Right ventricle myocardium inferior (tissue), 1 donor: ENCODE measurements at places on chromosomes 12 and 14. TPM values are rescaled to one million over a fixed set of nuclear protein-coding genes. Genes with fewer than 3 reads are reported as not detected.

Gene HOXC4
- total RNA-seq, result not detected

Gene RNASE1
- total RNA-seq, result 373 TPM

Gene PA2G4
- 69.7 TPM for total RNA-seq

Gene OR4M1
- total RNA-seq, result not detected

Gene RFC5
- total RNA-seq, result 4.4 TPM

Gene PTGDR
- total RNA-seq, result 0.89 TPM

DNA sequence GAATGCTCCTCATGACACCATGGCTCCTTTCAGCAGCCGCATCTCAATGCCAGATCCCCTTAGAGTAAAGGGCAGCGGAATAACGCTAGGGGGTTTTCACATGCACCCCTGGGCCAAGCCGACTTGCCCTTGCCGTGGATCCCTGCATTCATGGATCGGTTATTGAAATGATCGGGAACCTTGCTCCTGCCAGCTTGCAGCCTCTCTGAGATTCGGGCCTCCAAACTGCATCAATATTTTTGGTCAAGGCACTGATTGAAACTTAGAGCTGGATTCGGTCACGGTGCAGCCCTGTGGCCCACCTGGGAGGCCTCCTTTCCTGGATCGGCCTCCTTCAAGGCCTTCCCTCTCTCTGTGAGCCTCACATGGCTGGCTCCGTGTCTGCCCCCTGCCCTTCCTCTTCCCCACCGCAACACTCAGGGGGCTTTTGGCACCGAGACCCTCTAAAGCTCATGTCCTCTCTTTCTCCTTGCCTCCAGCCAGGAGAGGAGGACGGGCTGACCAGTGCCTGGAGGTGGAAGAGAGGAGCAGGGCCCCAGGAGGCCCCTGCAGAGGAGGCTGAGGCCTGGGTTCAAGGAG, 1.8 kb downstream of the PTPN6 start:
- DNase-seq, result peak; percentile 31

DNA sequence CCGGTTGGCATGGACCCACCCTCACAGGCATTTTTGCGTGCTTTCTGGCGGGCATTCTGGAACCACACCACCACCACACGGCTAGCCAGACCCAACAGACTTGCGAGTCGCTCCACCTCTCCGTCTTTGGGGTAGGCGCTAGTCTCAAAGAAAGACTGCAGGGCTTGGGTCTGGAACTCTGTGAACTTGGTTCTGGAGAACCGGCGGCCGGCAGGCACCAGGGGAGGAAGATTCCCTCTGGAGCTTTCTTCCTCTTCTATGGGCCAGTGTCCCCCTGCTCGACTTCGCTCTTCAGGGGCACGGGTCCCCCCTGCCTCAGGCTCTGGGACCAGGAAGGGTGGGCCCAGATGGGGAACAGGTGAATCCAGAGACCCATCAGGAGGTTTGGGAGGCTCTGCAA, 26.6 kb downstream of the ZFHX2 start:
- DNase-seq, result no peak

DNA sequence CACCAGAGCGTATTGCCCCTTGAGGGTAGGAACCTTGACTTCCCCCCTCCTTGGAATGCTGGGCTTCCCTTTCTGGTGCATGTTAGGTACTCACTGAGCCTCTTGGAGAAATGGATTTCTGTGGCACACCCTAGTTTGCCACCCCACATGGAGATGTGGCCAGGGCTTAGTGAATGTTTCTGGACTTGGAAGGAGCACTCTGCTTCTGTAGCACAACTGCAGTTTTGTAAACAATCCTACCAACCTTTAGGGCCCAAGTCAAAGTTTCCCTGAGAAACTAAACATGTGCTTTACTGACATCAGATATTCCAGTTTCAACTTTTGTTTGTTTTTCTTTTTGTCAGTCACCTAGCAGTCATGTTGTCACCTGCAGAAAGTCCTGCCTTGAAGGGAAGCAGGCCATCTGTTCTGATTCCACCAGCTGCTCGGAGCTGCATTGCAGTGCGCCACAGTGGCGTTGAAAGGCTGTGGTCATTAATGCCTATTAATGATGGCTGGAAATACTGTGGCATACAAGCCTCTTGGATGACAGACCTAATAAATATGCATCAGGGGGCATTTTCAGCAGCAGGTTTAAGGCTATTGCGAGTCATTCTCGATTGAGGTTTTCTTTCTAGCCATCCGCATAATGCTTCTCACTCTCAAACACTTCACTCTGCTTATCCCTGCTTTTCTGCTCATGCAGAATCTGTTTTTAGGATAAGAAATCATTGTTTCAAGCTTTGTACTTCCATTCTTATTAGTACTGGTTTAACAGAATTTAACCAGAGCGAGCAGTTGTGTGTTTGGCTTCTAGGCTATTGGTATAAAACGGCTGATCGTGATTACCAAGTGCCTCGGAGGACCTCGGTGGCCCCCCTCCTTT, 7.8 kb downstream of the PELI2 start:
- DNase-seq, result no peak

DNA sequence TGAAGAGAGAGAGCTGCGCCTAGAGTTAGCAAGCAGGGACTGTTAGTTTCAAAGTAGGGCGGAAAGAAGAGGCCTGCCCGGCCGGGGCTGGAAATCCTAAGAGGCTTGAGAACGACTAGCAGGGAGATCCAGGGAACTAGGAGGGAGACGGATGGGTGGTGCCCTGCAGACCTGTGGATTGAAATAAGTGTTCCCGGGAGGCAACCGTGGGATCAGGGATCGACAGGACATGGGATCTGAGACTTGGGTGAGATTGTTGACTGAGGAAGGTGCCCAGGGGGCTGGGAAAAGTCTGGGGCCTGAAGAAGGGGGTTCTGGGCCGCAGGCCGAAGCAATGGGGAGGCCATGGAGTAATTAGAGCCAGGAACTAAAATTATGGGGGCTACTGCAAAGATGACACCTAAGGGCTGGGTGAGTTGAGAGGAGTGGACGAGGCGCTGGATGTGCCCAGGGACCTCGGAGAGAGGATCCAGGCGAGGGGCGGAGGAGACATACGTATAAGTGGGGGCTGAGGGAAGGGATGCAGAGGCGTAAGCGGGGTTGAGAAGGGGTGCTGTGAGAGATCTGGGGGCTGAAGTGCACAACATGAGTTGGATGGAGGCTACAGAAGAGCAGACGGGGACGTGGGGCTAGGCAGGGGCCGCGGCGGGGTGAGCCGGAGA, 635 bp downstream of the LTA4H start:
- DNase-seq, result no peak

- no peak for DNase-seq
These were observed 386.7 kb upstream of the NOVA1 start for GRCh38 chr14:26984311-26985177.

GRCh38 chr12:1463073-1463905, 131.1 kb downstream of the FBXL14 start:
- DNase-seq, result no peak

DNA sequence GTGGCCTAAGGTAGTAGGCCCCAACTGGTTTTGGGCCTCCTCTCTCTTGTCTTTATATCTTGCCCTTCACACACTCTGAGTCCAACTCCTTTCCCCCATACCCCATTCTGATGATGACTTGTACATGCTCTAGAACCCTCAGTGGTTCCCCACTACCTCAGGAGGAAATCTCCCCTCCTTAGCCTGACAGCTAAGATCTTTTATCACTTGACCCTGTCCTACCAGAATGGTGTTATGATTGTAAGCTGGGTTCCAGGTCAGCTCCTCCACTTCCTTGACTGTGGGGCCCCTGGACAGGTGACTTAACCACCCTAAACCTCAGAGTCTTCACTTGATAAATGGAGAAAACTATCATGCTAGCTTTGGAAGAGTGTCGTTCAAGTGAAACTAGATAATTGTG, 9.4 kb upstream of the MYL2 start:
- DNase-seq, result no peak

DNA sequence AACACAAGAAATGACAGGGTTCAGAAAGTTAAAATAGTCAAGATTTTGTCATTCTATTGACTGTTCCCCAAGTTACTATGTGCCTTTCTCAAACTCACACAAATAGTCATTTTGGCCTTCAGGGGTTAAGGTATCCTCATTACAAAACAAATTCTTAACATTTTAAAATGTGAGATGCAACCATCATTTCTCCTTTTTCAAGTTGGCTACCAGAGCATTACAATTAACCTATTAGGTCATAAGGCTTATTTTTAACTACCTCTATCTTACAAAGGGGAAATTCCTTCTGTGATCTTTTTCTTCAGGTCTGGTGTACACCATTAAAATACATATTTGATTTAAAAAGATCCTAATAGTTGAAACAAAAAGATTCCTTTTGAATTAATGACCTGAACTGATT, 61.2 kb downstream of the SLC38A1 start:
- no peak for DNase-seq

- DNase-seq, result peak; percentile 51
These were observed 38.1 kb downstream of the PZP start for GRCh38 chr12:9169979-9170634.

- no peak for DNase-seq
These were observed 9.0 kb upstream of the GPR135 start for GRCh38 chr14:59474172-59474571.

DNA sequence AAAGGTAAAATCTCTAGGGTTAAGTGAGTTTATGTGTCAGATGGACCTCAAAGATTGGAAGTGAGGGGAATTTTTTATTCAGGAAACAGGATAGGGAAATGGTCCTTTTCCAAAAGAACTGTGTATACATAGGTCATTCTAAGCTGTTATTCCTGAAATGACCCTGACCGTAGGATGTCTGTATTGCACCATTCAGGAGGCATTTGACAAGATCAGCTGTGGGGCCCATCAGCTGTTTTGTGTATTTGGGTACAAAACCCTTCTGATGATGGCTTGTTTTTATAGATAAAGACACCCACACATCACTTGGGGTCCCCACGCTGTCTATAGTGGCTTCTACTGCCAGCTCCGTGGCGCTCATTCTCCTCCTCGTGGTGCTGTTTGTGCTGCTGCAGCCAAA, 62.6 kb upstream of the SRSF5 start:
- DNase-seq, result no peak

- DNase-seq, result no peak
These were observed 100.0 kb downstream of the CCDC91 start for GRCh38 chr12:28290262-28290661.

DNA sequence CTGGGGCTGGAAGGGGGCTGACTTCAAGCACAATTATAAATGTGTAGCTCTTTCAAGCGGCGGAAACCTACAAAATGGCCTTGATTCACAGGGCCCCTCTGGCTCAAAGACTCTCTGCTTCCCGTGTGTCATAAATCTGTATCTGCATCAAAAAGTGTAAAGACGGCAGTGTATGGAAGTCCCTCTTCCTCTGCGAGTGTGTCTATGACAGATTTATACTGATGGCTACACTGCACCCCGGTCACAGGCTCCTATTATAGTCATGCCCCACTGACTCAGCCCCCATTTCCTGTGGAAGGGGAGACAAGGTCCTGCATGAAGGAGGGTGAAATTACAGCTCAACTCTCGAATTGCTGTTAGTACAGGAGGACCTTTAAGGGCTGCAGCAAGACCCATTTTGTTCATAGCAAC, 68.6 kb downstream of the HMGA2 start:
- DNase-seq, result no peak

DNA sequence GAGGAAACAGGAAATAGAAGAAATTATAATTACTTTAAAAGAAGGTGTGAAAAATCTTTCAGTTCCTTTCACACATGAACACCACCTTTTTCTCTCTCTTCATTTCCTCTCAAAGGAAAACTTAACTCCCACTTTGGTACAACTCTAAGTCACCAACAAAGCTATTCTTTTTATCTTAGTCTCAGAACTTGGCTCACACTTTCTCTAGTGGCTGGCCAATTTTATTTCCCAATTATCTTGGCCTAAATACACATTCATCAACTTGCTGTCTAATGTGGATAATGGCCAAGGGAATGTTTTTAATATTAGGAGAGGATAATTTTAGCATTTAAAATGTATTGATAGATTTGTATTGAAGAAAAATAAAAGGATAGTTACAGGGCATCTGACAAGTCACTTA, 64.5 kb upstream of the NAV3 start:
- DNase-seq, result no peak

DNA sequence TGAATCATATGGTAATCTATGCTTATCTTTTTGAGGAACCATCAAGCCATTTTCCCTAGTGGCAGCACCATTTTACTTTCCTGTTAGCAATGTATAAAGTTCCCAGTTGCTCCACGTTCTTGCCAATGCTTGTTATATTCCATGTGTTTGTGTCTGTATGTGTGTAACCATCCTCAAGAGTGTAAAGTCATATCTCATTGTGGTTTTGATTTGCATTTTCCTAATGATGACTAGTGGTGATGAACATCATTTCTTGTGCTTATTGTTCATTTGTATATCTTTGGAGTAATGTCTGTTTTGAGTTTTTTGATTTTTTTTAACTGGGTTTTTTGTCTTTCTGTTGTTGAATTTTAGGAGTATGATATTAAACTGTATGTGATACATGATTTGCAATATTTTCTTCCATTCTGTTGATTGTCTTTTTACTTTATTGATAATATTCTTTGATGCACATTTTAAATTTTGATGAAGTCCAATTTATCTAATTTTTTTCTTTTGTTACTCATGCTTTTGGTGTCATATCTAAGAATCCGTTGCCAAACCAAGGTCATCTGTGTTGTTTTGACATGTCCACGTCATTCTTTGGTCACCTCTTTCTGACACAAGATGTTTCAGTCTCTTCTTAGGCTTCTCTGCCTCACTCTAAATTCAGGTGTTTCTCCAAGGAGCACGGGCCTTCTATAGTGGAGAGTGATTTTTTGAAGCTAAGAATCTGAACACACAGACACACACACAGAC, 36.1 kb downstream of the PPHLN1 start:
- no peak for DNase-seq

- DNase-seq, result peak; percentile 79
These were observed 11.2 kb upstream of the PYGL start for GRCh38 chr14:50955373-50956043.

GRCh38 chr12:54932691-54933090, 51.9 kb downstream of the TESPA1 start:
- DNase-seq, result no peak
